Right kidney (tissue), 9 donors: ENCODE measurements at places on chromosomes 16 and 17.
A peak's percentile ranks its signal among the peaks of the same experiment; 100 is the strongest.

- no peak for DNase-seq
Measured at GRCh38 chr16:61432421-61432820, 603.8 kb downstream of the CDH8 start.

GRCh38 chr16:57815987-57816745 is 13.9 kb upstream of the KIFC3 start:
- DNase-seq, result no peak

DNA sequence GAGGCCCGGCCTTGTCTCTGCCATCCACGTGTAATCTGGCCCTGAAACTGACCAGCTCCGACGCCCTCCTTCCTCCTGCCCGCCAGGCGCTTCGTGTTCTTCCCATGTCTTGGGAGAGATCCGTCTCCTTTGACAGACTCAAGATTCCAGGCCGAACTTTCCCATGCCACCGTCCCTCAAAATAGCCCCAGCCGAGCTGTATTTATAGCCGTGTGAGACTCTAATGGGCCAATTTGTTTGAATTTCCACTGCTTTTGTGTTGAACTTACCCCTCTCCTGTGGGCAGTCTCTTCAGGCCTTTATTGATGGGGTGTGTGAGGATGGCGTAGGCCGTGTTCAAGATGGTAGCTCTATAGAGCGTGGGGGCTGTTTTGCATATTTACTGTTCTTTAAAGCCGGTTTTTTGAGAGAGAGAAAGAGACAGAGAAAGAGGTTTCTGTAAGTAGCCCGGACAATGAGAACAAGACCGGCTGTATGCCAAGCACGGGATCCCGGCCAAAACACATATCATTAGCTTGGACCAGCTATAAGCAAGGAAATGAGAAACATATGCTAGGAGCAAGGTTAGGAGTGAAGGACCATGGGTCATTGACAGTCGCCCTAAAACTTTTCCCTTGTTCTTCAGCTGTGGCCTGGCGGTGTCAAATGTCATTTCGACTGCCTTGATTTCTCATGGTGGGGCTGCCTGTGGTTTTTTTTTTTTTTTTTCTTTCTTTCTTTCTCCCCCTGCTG is 124.5 kb upstream of the ZFHX3 start:
- peak; percentile 72 for DNase-seq

GRCh38 chr17:57288773-57289121 is 32.4 kb downstream of the MSI2 start:
- no peak for DNase-seq

- DNase-seq, result peak; percentile 86
Measured at GRCh38 chr17:28725660-28726225, 290 bp downstream of the TLCD1 start.

GRCh38 chr16:79301051-79301450 is 299.5 kb downstream of the MAF start:
- peak; percentile 54 for DNase-seq

DNA sequence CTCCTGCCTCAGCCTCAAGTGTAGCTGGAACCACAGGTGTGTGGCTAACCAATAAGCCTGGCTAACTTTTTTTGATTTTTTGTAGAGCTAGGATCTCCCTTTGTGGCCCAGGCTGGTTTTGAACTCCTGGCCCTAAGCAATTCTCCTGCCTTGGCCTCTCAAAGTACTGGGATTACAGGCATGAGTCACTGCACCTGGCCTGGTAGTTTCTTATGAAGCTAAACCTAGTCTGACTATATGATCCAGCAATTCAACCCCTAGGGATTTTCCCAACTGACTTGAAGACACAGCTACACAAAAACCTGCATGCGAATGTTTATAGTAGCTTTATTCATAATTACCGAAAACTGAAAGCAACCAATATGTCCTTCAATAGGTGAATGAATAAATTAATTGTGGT is 176.2 kb upstream of the IRX3 start:
- DNase-seq, result no peak

DNA sequence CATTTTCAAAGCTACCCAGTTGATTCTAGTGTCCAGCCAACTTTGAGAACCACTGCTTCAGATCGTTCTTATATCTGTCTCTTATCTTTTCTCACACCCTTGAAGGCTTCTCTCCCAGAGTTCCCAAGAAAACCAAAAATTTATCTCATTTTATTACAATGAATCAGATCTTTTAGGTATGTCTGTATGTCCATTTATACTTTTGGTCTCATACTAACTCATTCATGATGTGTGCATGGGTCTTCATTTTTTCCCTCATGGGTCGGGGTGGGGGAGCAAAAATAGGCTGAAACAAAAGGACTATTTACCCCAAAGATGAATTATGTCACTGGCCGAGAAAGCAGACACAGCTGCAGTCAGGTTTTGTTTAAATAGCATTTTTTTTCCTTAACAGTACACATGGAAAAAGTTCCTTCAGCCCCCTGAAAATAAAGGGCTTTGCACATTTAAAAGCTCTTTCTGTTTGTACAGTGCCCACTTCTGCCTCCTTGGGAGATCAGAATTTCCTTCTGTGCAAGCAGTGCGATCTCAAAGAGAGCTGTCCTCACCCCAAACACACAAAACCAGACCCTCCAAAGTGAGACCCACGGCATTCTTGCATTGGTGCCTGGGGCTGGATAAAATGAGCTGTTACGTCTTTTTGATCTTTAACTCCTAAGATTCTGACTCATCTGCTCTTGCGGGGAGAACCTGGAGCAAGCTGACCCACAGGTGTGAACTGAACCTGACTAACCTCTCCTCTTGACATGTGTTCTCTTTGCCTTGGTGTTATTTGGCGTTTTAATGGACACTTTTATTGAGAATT is 251.2 kb upstream of the ELAC2 start:
- no peak for DNase-seq

DNA sequence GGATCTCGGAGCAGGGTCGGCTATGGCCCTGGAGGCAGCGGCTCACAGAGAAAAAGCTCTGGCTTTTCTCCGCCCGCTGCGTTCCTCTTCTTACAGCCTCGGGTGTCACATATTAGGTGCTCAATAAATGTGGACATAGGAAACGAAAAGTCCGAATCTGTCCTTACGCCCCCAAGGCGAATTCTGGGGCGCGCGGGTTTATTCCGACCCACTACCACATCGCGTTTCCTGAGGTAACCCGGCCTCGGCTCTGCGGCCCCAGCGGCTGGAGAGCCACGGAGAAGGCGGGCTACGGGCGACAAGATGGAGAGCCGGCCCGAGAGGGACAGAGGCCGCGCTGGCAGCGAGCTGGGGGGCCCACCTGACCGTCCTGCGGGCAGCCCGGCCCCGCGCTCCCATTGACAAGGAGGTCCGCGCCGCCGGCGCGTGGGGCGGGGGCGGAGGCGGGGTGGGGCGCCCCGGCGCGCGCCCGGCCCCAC is 573 bp upstream of the GNAO1 start:
- DNase-seq, result peak; percentile 73

DNA sequence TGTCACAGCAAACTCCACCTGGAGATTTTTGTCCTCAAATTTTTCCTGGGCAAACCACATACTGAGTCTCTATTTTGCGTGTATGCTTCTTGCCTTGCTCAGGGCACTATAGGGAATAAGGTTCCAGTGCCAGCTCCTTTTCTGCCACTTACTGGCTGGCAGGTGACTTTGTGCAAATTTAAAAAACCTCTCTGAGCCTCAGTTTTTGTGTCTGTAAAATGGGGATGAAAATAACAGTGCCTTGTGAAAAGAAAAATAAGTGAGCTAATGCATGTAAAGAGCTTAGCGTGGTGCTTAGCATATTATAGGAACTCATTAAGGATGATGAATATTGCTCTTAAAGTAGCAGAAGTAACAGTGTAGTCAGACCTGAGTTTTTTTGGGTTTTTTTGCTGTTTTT is 19.9 kb downstream of the CLEC19A start:
- DNase-seq, result no peak

DNA sequence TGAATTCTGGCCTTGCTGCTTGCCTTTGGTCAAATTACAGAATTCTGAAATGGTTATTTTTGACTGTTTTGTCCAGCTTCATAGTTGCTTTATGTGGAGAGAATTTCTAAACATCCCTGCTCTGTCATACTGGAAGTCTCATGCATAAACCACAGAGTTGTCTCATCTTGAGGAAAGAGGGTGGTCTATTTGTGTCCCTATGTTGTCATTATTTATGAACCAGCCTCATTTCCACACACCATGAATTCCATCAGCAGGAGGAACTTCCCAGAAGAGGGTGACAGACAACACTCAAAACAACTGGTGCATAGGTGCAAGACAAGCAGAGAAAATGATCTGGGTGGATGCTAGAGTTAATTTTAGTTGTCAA is 525.8 kb upstream of the GOT2 start:
- no peak for DNase-seq
